ENCODE measurements at places on chromosomes 13 and 19.

- DNase-seq: no peak
These were observed 12.3 kb downstream of the DPF1 start for GRCh38 chr19:38211766-38212165.

DNA sequence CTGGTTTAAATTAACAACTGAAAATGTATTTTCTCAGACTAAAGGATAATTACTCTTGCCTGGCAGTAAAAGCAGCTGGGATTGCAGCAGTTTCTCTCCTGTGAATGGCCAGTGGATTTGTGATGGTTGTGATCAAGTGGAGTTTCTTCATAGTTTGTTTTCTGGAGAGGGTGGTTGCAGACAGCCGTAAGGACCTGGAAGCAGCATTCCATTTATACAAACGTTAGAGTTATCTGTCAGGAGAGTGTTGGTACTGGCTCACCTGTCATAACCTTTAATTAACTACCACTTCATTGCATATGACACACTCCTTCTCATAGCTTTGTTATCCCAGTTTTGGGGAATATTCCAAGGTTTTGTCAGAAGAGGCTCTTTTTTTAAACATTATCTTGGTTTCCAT lies 258.4 kb upstream of the SLC10A2 start:
- no peak for DNase-seq

DNA sequence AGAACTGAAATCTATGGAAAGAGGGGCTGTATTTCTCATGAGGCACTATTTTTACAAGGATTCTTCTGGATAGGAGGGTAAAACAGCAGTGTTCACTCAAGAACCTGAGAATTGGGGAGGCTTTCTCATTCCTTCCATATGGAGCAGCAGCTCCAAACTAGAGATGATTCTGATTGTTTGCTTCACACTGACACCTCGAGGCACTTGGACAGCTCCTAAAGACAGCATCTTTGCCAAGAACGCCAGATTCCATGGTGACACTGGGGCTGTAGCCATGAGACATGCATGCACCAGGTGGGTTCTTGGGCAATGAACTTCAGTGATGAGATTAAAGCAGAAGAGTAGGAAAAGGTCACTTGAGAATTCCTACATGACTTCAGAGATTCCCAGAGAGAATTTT lies 361.5 kb upstream of the HTR2A start:
- no peak for DNase-seq

- DNase-seq: no peak
These were observed 271.5 kb downstream of the PCDH9 start for GRCh38 chr13:66958611-66959010.

Data from heart right ventricle (tissue), 16 donors.